Stimulated activated CD4-positive, alpha-beta T cell treated with anti-CD3 and anti-CD28 coated beads, Interleukin-1b, Interleukin-23, amount 100 ng/mL, for 1 hour (primary cell): ENCODE measurements at places on chromosomes 3 and 15.

DNA sequence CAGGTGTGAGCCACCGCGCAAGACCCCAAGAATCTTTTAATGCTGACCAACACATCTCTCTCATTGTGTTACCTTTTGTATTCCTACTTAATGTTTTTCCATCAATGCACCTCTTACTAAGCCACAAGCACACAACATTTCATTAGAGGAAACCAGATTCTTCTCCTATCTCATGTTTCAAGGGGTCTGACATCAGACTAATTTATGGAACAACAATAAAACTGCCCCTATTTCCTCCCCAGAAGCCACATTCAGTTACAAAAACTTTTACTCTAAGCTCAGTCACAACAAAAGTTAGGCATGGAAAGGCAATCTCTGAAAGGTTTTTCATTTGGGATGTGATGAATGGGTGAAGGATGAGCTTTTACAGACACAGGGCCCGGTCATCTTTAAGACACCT lies 251.8 kb downstream of the MAGI1 start:
- no peak for DNase-seq

DNA sequence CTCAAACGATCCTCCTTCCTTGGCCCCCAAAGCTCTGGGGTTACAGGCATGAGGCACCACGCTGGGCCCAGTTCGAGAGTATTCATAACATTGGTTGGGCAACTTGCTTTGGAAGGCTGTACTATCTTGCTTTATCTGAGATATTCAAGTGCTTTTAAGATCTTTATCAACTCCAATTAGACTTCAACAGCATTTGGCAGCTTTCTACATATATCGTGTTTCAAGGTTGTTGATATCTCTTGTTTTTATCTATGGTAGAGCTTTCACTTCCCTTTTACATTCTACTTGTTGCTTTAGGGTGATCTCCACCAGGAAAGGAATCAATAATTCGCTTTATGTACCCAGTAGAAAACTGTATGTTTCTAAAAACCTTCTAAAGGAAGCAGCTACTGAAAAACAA lies 395.3 kb downstream of the IL5RA start:
- no peak for DNase-seq

DNA sequence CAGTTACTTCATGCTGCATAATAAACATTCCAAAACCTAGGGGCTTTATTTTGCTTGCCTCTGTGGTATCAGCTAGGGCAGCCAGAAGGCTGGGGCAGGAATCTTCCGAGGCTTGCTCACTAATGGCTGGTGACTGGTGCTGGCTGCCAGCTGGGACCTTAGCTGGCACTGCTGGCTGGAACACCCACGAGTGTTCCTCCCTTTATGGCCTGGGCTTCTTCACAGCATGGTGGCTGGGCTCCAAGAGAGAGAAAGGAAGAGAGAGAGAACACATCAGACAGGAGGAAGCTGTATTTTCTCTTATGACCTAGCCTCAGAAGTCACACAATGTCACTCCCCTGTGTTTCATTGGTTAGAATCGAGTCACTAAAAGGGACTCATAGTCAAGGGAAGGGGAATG lies 23.9 kb upstream of the CDCP1 start:
- DNase-seq, result no peak

DNA sequence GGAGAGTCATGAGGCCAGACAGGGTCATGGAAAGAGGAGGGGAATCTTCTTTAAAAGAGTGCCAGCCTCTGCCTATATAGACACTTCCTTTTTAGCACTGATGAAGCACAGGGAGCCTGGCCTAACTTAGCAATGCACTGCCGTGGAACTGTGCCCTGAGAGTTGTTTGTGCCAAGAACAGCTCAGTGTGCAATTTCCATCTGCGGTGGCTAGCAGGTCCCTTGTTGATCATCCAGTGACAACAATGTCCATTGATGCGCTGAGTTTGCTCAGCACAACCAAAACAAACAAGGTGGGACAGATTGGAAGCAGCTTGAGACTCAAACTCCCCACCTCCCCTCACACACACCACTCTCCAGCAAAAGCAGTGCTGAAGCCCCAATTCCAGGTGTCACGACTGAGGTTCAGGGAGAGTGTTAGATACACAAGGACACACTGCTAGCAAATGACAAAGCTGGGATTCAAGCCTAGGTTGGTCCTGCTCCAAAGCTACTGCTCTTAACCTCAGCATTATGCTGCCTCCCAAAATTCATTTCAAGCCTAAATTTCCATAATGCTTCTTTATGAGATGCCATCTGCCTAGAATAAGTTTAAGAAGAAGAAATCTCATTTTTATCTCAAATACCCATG lies 316.6 kb upstream of the UBE2E2 start:
- no peak for DNase-seq

- no peak for DNase-seq
These were observed 75.5 kb downstream of the RBPMS2 start for GRCh38 chr15:64699751-64700388.

DNA sequence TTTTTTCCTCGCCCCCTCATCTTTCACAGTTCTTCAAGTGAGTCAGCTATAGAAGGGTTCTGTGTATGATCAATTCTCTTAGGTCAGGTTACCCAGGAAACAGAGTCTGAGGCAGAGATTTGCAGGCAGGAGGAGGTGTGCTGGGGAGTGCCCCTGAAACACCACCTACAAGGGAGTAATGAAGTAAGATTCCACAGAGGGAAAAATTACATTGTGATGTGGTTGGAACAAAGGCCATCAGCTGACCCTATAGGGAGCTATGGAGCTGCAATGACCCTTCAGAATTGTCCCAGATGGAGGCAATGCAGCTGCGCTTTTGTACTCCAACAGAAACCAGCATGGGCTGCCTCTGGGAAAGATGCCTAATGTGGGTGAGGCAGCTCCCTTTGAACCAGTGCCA lies 142.2 kb upstream of the CNTN3 start:
- no peak for DNase-seq

- no peak for DNase-seq
These were observed 341.8 kb downstream of the RAP2B start for GRCh38 chr3:153503873-153504272.

DNA sequence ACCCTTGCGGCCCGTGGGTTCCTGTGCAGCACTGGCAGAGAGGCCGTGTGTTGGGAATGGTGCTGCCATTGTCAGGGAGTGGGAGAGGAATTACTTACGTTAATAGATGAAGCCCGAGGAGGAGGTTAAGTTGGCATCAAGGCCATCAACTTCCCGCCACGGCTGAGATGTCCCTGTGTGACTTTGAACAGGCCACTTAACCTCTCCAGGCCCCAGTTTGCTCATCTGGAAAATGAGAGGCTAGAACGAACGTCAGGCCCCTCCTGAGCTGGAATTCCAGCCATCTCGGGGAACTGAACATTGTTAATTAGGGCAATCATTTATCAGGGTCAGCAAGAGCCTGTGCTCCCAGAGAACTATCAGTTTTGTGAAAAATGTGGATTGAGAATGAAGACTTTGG lies 91.4 kb upstream of the MYZAP start:
- DNase-seq, result no peak

- DNase-seq, result no peak
These were observed 470.4 kb upstream of the ROBO1 start for GRCh38 chr3:80238152-80238551.

DNA sequence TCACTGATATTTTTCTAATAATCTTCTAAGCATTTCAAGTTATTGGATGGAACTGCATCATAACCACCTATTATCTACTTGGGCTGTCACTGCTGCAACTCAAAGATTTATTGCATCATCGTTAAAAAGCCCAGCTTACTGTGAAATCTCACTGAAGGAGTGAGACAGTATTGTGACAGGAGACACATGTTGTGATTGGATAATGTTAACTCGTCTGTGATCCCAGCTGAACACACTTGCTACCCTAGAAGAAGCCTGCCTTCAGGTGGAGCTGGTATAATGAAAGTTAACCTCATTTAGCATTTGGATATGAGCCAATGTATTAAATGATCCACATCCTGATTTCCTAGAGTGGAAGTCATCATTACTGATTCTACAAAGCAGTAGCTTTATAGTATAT lies 138.1 kb downstream of the MAP2K5 start:
- no peak for DNase-seq

DNA sequence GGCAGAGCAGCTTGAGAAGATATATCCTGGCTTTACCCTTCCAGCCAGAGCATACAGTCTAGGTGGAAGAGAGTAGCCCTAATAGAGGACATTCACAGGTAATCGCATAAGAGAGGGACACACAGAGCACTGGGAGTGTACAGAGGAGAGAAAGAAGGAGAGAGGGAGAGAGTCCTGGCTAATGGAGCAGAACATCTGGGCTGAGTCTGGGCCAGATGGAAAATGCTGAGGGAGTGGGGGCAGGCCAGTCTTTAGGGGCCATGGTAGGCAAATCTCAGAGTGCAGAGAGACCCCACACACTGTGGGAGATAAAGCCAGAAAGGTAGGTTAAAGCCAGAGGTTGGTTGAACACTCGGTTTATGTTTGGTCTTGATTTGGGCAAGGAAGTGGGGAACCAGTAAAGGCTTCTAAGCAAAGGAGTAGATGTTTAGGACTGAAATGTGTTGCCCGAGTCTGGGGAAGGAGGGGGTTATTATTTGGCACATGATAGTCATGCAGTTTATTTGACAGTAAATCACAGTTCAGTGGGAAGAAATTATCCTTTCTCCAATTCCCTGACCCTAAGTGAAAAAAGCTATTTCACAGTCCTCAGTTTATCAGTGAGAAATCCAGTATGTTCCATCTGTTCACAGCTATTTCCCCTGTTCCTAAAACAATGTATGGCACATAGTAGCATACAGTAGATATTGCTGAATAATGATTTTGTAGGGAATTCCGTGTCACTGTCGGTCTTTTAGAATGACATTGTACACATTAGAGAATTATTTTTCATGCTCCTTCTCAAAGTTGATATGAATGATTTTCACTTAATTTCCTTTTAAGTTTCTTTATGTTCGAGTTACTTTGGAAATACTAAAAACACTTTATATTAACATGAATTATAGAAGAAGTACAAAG lies 45.7 kb downstream of the PDHB start:
- no peak for DNase-seq

- DNase-seq, result no peak
These were observed 30.9 kb downstream of the EAF1 start for GRCh38 chr3:15458212-15458780.

DNA sequence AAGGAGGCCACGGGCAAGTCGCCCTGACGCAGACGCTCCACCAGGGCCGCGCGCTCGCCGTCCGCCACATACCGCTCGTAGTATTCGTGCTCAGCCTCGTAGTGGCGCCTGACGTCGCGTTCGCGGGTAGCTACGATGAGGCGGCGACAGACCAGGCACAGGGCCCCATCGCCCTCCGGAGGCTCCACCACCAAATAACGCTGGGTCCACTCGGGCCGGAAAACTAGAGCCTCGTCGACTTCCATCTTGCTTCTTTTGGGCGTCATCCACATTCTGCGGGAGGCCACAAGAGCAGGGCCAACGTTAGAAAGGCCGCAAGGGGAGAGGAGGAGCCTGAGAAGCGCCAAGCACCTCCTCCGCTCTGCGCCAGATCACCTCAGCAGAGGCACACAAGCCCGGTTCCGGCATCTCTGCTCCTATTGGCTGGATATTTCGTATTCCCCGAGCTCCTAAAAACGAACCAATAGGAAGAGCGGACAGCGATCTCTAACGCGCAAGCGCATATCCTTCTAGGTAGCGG lies at the start of gene EPM2AIP1:
TSS of gene EPM2AIP1 (minus strand) at position 326 of the 520 bp plus-strand sequence. CDS start at position 272, 54 bp downstream.
- no peak for DNase-seq

DNA sequence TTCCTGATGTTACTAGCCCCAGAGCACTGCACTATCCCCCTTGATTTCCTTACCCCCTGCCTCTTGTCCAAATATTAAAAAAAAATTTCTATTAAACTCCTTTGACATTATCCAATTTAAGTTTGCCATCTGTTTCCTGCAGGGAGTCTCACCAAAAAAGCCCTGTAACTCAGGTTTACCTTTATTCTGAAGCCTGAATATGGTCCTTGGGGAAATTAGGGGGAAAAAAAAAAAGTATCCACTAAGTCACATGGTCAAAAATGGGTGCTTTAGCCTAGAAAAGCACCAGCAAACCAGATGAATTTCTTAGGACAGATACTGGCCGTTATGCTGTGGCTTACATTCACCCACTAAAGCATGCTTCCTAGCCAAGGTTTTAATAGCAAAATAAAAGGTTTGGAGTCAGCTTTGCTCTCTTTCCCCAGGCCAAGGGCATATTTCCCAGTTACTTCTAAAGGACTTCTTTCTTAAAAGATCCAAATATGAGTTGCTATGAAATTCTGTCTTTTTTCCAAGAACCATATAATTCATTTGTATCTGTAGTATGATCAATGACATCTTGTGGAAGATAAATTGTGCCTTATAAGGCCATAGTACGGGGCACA lies 394.9 kb downstream of the LSAMP start:
- DNase-seq, result no peak

GRCh38 chr3:142046320-142047020 lies 102.9 kb downstream of the TFDP2 start:
- DNase-seq, result no peak

DNA sequence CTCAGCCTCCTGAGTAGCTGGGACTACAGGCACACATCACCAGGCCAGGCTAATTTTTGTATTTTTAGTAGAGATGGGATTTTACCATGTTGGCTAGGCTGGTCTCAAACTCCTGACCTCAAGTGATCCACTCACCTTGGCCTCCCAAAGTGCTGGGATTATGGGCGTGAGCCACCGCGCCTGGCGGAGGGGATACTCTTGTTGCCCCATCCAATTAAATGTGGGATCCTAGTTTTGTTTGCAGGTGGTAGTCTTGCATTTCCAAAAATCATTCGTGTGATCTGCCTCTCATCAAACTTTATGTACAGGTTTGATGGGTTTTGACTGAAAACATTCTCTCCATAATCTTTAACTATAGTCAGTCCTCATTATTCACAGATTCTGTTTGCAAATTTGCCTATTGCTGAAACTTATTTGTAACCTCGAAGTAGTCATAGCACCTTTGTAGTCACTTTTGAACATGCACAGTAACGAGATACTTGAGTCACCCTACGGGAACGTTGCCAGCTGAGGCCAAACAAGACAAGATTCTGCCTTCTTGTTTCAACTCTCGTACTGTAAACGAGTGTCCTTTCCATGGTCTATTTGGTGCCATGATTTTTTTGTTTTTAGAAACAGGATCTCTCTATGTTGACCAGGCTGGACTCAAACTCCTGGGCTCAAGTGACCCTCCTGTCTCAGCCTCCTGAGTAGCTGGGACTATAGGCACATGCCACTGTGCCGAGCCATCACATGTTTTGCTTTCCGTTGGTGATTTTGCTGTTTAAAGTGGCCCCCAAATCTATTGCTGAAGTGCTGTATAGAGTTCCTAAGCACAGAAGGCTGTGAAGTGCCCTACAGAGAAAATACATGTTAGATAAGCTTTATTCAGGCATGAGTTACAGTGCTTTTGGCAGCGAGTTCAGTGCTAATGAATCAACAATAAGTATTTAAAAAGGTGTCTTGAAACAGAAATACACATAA lies 8.1 kb upstream of the MAPK6 start:
- DNase-seq, result no peak

DNA sequence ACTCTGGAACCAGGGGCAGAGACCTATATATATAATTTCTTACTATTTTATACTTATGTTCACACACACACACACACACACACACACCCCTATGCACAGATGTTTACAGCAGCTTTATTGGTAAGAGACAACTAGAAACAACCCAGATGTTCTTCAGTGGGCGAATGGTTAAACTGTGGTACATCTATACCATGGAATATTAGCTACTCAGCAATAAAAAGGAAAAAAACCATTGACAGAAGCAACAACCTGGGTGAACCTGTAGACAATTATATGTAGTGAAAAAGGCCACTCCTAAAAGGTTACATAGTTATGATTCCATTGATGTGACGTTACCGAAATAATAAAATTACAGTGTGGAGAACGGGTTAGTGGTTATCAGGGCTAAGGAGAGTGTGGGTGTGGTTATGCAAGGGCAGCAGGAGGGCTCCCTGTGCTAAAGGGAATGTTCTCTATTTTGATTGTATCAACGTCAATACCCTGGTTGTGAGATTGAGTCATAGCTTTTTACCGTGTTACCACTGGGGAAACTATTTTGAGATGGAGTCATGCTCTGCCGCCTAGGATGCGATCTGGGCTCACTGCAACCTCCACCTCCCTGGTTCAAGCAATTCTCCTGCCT lies 85.5 kb downstream of the FLNB start:
- no peak for DNase-seq
